Hippocampal formation (tissue), 2 donors: ENCODE measurements at places on chromosomes 7 and 10.

DNA sequence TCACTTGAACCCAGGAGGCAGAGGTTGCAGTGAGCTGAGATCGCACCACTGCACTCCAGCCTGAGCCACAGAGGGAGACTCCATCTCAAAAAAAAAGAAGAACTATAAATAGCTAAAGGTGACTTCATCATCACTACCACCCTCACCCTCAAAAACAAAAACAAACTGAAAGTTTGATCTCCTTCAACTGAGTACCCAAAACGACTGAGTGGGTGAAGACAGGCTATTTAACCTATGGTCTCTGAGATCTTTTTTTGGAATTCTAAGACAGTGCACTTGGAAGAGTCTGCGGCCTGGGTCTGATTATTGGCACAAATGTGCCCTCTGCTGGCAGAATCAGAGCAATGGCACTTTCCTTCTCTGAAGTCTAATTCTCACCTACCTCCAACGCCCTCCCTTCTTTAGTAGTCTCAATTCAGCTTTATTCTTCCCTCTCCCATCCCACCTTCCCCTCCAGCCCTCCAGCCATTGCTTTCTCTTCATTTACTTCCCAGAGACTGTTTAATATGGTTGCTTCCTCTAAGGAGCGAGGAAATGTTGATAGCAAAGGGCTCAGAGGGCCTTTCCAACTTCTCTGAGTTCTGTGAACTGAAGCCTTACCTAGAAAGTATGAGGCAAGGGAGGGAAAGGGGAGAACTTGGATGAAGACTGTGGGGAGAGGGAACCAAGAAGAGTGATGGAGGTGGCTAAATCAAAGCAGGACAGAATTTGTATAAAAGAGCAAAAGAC lies 2.9 kb upstream of the MYOZ1 start:
- peak; percentile 50 for DNase-seq

DNA sequence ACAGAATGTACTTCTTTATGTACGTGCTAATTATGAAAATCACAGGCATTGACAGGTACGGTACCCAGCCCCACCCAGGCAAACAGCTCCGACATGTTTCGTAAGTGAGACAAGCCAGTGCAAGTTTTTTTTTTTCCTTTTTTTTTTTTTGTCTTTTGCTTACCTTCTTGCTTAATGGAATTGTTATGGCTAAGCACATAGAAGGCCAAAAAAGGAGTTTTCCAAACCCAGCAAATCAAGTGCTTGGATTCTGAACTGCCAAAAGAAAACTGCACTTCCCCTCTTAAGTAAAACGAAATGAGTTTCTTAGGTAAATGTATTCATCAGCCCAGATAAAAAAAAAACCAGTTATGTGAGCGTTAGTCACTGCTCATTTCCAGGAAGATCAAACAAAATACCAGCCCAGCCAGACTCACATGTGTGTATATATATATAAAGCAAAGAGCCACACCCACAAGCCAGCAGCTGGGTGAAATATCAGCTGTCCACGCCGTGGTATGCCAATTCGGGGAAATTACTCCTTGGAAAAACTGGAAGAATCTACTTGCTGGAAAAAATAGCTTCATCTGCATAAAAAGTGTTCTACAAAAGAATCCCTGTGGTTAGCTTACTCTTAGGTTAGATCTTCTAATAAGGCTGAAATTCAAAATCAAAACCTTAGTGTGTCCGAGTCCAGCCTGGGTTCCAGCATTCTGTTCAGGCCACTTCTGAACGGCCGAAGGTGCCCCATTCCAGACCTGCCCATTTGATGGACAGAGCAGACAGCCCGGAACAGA lies 8.0 kb downstream of the KLF6 start:
- no peak for DNase-seq

DNA sequence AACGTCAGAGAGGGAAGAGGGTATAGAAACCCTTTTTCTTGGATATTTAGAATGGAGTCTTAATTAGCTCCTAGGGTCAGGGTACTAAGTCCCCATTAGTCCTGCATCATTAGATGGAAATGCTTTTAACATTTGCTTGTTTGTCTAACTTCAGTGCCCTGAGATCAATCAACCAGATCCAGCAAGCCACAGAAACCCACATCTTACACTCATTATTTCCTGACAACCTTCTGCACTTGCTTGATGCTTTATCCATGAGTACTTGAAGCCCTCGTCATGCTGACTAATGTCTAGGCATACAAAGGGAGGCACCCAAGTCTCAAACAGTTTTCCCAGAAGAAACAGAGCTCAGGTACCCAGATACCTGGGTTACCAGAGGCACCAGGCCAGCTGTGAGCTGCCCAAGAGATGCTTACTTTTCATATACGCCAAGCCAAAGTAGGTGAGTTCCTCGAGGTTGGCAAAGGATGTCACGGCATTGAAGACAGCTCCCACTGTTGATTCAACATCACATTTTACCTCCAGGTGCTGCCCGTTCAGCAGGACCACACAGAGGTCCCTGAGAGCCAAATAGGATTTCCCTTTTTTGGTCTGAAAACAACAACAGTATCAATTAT lies 42.7 kb downstream of the FRMPD2 start:
- DNase-seq, result no peak

DNA sequence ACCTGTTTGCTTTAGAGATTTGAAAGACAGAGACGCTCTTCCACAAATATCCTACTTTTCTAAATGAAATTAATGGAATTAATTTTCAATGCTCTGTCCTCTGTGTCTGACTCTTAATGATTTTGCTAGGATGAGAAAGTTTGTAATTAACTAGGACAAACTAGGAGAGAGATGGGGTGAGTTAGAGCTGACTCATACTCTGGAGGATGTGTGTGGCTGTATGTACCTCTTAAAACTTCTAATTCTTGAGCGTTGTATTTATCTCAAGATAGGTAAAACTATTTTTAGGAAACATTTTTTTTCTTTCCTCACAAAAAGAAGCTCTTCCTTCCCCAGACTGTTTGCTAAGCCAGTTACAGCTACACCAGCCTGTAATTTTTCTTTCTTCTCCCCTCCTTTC lies 178.8 kb upstream of the ANKRD30A start:
- DNase-seq, result no peak

- DNase-seq, result no peak
These were observed 101.6 kb downstream of the NPSR1 start for GRCh38 chr7:34759477-34760125.

DNA sequence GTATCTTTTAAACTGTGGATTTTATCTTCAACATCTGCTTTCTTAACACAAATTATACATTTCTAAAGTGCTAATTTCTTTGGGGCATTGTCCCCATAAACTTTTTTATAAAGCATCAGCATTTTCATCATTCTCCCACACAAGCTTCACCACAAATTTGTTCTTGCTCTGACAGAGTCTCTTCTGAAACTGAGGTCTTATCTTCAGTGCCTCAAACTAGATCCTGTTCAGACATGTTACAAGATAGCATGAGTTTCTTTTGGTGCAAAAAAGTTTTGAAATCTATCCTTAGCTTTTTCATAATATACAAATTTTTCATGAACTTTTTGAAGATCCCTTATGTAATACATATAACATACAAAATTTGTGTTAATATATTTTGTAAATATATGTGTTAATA lies 346.6 kb downstream of the IPMK start:
- DNase-seq, result no peak

DNA sequence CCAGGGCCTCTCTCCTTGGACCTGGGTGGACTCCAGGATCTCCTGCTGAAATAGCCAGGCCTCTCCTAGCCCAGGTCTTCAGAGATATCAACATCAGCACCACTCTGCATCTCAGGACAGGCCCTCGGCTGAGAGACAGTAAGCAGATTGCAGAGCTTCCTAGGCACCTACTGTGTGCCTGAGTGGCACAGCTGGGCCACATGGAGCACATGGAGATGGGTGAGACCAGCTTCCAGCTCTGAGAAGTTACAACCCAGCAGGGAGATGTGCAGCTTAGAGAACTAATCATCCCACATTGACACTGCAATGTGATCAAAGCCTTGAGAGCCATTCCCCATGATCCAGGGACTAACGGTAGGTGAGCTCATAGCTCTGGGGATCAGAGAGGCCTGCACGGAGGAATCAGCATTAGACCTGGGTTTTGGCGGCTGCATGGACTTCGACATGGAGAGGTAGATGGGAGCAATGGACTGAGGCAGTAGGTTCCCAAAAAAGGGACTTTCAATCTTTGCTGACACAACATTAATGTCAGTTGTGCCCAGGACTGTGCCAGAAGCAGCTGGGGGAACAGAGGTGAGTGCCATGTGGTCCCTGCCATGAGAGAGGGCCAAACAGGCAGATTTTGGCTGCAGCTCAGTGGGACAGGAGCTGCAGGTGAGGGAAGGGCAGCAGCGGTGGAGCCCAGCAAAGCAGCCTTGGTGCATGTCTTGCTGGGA lies 76.0 kb upstream of the LEP start:
- no peak for DNase-seq

GRCh38 chr10:126065751-126066377 lies 169.5 kb downstream of the FANK1 start:
- DNase-seq, result no peak

DNA sequence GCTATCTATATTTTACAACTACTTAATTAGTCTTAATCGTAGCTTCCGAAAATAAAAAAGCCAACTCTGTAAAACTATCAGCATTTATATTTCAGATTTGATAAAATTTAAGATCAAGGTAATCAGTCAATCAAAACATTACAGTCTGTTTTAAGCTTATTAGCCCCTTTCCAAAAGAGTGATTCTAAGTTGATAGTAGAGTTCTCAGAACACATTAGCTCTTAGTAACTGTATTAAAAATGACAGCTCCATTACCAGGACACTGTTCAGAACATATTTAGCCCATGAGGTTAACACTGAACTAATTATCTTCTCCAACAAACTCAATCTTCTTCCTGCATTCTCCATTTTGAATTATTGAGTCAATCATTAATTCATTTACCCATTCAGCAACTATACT lies 110.3 kb upstream of the PALS2 start:
- no peak for DNase-seq

DNA sequence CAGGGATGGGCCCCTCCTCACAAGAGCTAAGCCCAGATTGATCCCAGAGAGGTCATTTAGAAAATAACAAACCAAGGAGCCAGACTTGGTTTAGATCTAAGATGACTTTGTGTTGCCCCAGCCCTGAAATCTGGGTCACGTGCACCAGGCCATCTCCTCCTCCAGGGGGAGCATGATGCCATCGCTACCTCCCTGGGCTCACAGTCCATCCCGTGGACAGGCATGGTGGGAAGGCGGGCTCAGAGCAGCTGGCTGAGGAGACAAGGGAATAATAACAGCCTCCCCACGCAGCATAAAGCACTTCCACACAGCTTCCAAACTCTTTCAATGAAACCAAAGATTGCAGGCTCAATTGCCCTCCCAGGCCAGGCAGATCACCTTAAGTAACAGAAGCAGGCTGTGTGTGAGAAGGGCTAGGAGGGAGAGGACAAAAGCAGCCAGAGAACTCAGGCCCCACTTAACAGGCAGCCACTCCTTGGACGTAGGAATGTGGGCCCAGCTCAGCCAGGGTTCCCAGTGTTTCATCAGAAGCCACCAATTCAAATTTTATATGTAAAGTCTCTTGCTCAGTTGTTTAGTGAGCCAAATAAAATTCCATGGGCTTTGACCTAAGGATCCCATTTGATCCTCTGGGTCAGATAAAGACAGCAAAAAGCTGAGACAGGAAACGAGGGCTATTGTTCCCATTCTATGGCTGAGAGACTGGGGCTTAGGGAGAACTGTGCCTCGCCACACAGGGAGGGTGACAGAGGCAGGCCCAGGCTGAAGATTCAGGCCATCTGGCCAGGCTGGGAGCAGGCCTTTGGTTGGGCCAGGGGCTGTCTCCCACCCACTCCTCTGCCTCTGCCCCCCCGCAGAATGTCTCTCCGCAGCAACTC lies 100.2 kb downstream of the COL13A1 start:
- no peak for DNase-seq

- DNase-seq, result no peak
These were observed 39.9 kb downstream of the CAMK1D start for GRCh38 chr10:12389154-12389734.

- DNase-seq, result no peak
These were observed 168.1 kb downstream of the ARID5B start for GRCh38 chr10:62069452-62070178.

DNA sequence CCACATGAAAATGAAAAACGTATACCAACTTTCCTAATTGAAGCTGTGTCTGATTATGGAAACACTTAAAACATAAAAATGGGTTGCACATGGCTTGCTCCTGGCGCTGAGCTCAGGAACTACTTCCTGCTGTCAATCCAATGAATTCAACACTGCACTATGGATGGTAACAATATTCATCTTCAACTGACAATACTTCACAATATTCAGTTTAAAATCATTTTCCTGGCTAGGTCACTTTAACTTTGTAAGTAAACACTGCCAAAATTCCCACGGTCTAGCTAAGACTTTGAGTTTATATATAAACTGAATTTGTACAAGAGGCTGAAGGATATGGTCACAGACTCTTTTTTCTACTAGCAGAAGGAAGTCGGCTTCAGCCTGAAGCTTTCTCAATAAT lies 556.9 kb downstream of the TNS3 start:
- no peak for DNase-seq
